ENCODE measurements at places on chromosomes 3 and 15. TPM values are rescaled to one million over a fixed set of nuclear protein-coding genes. Genes with fewer than 3 reads are reported as not detected.

DNA sequence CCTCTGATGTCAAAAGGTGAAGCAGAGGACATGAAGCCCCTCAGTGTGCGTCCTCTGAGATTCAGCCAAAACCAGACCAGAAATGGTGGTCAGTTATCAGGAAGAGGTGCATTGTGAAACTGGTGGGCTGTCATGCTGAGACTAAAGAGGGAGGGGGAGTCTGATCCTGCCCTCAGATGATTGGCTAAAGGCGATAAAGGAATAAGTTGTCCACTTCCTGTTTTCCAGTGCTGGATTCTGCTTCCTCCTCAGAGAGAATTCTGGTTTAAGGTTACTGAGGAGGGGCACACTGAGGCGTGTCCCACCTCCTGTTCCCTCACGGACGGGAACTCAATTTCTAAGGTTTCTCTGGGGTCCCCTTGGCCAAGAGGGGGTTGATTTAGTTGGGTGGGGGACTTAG lies 97.0 kb upstream of the UBE3A start:
- no peak overlapping the region for H3K27ac ChIP-seq
- DNase-seq = no peak
- H3K27me3 ChIP-seq = no peaks in the 10 kb centered on the region
- H3K4me1 ChIP-seq = no peaks in the 10 kb centered on the region

DNA sequence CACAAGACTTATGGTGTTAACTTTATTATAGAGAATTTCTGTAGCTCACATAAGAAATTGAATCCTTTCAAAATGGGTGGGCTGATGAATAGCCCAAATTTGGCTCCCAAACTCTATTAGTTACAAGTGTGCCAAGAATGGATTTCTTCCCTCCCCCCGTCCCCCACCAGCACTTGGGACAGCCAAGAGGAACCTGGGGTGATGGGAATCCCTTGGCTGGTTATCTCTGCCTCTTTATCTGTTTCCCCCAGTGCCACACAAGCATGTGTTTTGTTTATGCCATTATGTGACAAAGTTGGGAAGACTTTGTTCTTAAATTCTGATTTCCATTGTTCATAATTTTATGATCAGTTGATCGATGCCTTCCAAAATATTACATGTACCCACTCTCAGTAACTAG lies 28.3 kb downstream of the CMSS1 start:
- peaks cover 5% of the 10 kb centered on the region for H3K36me3 ChIP-seq
- H3K4me1 ChIP-seq = peaks cover 31% of the 10 kb centered on the region
- no peak overlapping the region for H3K4me3 ChIP-seq
- no peaks in the 10 kb centered on the region for H3K27me3 ChIP-seq
- DNase-seq = no peak
- H3K27ac ChIP-seq = peak overlapping the region; percentile 82

DNA sequence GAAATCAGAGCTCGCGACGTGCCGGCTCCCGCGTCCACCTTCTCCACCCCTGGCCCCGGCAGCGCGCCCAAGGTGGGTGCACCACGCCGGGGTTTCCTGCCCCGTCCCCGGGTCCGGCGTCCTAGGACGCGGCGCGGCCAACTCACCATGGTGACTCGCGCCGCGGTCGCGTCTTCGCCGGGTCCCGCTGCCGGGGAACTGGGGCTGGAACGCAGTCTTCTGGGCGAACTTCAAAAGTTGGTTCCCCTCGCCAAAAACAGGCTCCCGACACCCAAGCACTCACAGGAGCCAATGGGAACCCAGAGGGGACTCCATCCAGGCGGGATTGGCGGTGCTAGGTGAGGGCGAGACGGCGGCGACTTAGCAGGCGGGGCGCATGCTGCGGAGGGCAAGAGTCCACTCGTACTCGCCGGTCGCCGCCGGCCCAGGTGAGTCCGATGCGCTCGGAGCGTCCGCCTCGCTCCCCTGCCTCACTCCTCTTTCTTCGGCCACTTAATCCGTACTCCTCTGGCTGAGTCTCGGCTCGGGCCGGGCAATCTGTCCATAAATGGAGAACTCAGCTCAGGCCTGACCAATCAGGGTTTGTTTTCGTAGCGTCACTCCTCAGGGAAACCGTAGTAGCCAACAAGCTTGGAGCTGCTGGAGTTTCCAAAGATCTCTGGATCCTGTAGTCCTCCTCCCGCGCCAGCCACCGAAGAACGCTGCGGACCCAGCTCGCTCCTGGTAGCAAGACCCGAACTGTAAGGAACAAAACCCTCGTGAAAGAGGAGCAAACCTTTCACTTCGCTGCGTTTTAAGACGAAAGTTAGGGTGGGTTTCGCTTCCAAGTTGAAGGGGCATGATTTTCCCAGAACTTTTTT lies at the start of gene MYO1E:
MYO1E (minus strand) TSS at position 520 of the 860 bp plus-strand sequence; CDS start at position 149, 371 bp downstream.
- no peaks in the 10 kb centered on the region for H3K27me3 ChIP-seq
- H3K4me1 ChIP-seq = peaks cover 39% of the 10 kb centered on the region
- H3K27ac ChIP-seq = peak within 1 kb of the TSS; percentile 94
- DNase-seq = peak; percentile 96
- peak within 1 kb of the TSS; percentile 92 for H3K4me3 ChIP-seq

DNA sequence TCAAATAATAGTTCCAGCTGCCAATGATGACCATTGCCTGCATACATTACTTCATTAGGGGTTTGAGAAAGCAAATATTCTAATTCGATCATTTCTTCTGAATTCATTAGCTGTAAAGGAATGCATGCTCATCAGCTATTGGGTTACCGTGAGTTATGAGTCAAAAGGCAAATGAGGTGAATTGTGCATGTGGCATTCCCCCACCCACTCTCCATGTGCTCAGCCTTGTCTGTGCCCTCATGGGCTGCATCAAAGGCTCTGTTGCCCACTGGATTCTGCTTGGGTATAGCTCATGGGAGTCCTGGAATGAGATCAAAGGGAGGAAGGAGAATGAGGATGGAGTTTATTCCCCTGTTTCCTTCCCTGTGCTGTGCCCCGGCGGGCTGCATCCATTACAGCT lies 99.3 kb upstream of the CHRNA7 start:
- H3K36me3 ChIP-seq = no peaks in the 10 kb centered on the region
- H3K4me1 ChIP-seq = no peaks in the 10 kb centered on the region
- H3K4me3 ChIP-seq = no peak overlapping the region
- no peak overlapping the region for H3K27ac ChIP-seq
- no peak for DNase-seq

- no peak for DNase-seq
- no peaks in the 10 kb centered on the region for H3K36me3 ChIP-seq
- no peak overlapping the region for H3K27ac ChIP-seq
- no peak overlapping the region for H3K4me3 ChIP-seq
- H3K27me3 ChIP-seq = no peaks in the 10 kb centered on the region
Observed at GRCh38 chr3:119783883-119784282, 2.0 kb downstream of the NR1I2 start.

- peaks cover 49% of the 10 kb centered on the region for H3K4me1 ChIP-seq
- no peak overlapping the region for H3K4me3 ChIP-seq
- H3K27ac ChIP-seq = no peak overlapping the region
- DNase-seq = no peak
- H3K36me3 ChIP-seq = peaks cover 3% of the 10 kb centered on the region
- no peaks in the 10 kb centered on the region for H3K27me3 ChIP-seq
Observed at GRCh38 chr3:31833391-31834190, 147.5 kb downstream of the OSBPL10 start.

GOLGA6L24 gene
- not detected for total RNA-seq

WNT7A gene
- total RNA-seq = not detected

FOXB1 gene
- total RNA-seq = not detected

IP6K2 gene
- 72.3 TPM for total RNA-seq

GATA2 gene
- 0.44 TPM for total RNA-seq

All from chondrocyte (in vitro differentiated cells).